ENCODE measurements at places on chromosomes 16 and 17.
A peak's percentile ranks its signal among the peaks of the same experiment; 100 is the strongest.

- DNase-seq = no peak
Measured at GRCh38 chr17:17370711-17371110, 67.5 kb downstream of the NT5M start.

GRCh38 chr17:35287286-35287811 is 44.5 kb downstream of the SLFN5 start:
- DNase-seq = no peak

DNA sequence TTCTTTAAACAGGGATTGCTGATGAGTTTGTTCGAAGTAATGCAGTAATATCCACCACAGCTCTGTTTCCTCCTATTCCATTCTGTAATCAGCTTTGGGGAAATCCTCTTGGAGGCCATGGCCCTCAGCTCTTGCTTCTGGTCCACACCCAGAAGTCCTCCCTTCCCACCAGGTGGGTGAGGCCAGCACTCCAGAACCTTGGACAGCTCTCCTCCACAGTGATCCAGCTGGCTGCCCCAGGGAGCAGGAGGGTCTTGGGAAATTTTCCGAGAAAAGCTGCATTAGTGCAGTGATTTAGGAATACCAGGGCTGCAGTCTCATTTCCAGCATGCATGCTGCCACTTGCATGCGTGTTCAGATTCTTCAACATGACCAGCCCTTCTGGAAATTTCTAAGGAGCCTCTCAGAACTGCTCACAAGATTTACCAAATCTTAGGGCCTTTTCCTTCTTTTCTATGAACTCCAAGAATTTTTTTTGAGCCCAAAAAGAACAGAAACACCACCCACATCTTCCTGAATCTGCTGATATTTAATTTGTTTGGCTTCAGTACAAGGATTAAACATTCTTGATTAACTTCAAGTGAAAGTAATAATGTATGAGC is 4.2 kb downstream of the SMPD3 start:
- DNase-seq = no peak

GRCh38 chr17:28598799-28599310 is at the start of gene SPAG5:
Gene SPAG5, minus strand, starts transcription at chr17:28599025. Its CDS starts 79 bp downstream, at chr17:28598946.
- DNase-seq = peak; percentile 99

GRCh38 chr16:51854401-51854951 is 692.5 kb downstream of the TOX3 start:
- no peak for DNase-seq

- no peak for DNase-seq
Measured at GRCh38 chr17:29063992-29064391, 21.1 kb downstream of the PIPOX start.

All from posterior cingulate gyrus (tissue), 11 donors.